ENCODE measurements at places on chromosomes 7 and 10. TPM values are rescaled to one million over a fixed set of nuclear protein-coding genes. Genes with fewer than 3 reads are reported as not detected.

Gene NKX2-3
- not detected for total RNA-seq

Gene ZPBP
- total RNA-seq = not detected

Gene SKIDA1
- 3.1 TPM for total RNA-seq

Gene GDF2
- not detected for total RNA-seq

Gene SYT15
- 17.1 TPM for total RNA-seq

Gene ZCCHC24
- 150 TPM for total RNA-seq

DNA sequence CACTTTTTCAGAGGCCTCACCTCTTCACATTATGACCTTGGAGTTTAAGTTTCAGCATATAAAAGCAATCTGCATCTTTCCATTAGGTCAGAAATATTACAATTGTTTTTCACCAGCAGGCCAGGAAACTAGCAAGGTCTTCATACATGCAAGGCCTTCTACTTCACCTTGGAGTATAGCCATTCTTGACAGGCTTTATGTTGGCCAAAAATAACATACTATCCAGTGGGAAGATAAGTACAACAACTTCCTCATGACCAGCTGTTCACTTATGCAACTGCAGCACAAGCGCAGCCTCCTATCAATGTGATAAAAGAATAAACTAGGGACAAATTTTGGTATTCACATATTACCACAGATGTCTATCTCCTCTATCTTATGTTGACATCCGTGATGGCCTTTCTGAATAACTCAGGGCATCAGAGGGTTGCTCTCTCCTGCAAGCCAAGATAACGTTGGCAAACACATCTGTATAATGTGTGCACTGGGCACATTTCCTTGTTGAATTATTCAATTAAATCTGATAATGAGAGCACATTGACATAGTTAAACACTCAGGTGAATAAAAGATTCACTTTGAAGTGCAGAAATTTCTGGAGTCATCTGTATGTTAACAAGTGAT is 239.8 kb downstream of the FZD1 start:
- no peak for DNase-seq

GRCh38 chr10:61081301-61081700 is 137.3 kb upstream of the RHOBTB1 start:
- no peak for DNase-seq

GRCh38 chr7:33872870-33873269 is 32.5 kb upstream of the BMPER start:
- no peak for DNase-seq

- no peak for DNase-seq
These were observed 36.2 kb downstream of the NOLC1 start for GRCh38 chr10:102188298-102188940.

- DNase-seq = no peak
These were observed 51.8 kb downstream of the HIPK2 start for GRCh38 chr7:139725858-139726484.

DNA sequence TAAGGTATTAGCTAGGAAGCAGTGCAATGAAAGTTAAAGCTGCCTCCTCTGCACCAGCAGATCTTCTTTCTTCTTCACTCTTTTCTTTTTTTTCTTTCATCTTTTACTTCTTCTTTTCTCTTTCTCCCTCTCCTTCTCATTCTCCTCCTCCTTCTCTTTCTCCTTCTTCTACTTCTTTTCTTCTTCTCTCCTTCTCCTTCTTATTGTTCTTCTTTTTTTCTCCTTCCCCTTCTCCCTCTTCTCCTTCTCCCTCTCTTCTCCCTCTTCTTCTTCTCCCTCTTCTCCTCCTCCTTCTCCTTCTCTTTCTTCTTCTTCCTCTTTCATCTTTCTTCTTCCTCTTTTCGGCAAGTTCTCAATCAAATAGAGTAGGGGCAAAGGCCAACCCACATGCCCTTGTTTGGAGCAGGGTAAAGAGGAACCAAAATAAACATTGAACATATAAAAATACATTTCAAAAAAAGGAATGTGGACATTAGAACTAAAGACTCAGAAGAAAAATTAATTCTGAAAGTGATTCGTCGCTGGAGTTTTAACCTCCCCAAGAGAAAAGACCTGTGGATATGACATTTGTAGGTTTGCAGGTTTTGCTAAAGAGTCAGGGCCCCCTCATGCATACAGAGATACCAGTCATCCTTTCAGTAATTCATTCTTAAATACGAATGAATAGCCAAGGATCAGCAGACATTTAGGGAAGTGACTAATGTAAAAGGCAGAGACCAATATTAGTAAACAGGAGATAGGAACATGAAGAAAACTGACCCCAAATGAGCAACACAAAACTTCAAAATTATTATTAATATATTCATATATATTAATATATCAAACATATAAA is 93.0 kb upstream of the RSU1 start:
- no peak for DNase-seq

DNA sequence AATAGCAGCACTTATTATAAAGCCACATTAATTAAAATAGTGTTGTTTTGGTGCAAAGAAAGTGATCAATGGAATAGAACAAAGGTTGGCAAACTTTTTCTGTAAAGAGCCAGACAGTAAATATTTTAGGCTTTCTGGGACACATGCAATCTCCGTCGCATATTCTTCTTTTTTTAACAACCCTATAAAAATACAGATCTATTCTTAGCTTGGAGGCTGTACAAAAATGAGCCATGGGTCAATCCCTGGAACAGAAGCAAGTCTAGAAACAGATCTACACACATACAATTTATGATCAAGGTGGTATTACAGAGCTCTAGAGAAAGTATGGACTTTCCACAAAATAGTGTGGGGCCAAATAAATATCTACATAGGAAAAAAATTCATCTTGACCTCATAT is 71.8 kb downstream of the ARHGAP21 start:
- no peak for DNase-seq

DNA sequence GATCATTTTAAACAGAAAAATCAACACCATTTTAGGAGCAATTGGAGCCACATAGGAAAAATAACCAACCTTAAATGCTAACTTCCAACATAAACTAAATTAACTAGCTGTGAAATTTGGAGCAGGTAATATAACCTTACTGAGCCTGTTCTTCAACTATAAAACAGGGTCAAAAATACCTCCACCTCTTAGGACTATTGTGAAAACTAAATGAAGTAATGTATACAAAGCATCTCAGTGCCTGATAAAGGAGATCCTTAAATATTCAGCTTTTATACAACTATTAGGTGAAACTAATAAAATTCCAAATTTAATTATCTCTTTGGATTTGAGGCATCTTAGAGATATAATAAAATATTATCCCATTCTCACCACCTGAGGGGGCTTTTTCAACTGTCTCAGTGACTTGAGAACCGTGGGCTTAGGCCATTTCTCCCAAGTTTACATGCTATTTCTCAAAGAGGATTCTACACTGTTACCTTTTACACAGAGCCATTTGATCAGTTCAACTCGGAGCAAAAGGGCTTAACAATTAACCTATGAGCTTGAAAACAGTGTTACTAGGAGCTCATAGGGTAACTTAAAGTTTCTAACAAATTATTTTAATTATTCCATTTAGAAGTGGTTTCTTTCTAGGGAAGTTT is 165.0 kb upstream of the ASAH2 start:
- DNase-seq = no peak

GRCh38 chr10:73379064-73379748 is 20.5 kb upstream of the CFAP70 start:
- DNase-seq = no peak

DNA sequence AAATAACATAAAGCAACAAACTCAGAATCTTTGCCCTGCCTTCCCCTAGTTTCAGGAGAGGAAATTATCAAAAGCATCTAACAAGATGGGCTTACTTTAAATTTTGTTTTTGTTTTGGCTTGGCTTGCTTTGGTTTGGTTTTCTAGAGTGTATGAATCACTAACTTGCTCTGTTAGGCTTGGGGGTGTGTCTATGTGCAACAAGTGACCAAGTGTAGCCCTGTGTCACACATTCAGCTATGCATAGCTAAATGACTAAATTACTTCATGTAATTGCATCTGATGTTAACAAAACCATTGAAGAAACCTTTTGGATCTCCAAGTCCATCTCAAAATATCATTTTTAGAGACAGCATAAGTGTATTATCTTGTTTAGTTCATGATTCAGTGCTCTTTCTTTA is 251.0 kb downstream of the TFEC start:
- no peak for DNase-seq

DNA sequence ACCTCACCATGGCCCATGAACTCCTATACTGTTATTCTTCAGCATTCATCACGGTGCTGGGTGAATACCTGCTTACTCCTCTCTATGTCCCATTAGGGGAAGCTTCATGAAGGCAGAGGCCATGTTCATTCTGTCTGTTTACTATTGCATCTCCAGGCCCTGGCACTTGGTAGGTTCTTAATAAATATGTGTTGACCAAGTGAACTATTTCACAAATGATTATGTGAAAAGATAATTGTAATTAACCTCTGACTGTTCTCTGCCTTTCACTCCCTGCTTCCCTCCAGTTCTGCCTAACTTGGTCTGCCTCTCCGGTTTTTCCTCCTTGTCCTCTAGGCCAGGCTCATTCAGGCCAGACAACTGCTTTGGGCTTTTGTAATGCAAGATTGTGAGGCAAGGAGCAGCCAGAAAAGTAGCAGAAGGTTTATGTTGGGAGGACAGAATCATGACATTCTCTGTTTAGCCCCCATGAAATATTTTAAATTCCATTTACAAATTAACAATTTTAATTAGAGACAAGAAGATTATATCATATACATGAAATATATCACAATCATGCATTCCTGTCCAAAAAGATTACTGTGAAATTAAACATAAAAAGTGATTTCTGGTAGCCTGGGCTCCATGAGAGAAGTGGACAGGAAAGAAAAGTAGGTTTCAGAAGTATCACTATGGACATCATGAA is 42.1 kb upstream of the PLXNA4 start:
- DNase-seq = no peak

DNA sequence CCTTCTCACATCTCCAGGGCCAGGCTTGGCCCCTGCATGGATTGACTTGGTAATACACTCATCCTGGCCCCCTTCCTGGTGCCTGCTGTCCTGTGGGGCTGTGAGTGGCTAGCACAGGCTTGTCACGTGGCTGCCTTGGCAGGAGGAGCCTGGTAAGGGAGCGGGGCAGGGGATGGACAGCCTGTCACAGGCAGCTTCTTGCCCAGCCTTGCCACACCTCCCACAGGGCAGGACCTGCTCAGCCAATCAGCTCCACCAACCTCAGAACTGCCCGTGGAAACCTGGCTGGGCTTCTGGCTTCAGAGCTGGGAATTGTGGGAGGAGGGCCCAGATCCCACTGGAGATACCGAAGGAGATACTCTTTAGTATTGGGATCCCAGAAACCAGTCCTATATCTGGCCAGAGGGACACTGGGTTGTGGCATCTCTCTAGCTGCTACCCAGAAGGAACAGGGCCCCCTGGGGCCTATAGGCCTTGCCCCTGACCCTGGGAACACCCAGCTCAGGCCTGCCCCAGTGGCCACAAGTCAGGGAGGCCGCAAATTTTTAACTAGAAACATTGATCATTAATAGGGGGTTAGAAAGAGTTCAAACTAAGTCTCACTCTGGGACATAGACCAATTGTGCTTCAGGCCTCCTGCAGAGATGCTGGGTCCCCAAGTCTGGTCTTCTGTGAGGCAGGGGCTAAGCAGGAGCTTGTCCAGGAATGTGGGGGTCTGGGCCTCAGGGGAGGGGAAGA is at the start of gene HOGA1:
Gene HOGA1, plus strand, starts transcription at position 330 of the 738 bp plus-strand sequence. Its CDS starts 315 bp downstream, at position 645.
- peak; percentile 73 for DNase-seq

DNA sequence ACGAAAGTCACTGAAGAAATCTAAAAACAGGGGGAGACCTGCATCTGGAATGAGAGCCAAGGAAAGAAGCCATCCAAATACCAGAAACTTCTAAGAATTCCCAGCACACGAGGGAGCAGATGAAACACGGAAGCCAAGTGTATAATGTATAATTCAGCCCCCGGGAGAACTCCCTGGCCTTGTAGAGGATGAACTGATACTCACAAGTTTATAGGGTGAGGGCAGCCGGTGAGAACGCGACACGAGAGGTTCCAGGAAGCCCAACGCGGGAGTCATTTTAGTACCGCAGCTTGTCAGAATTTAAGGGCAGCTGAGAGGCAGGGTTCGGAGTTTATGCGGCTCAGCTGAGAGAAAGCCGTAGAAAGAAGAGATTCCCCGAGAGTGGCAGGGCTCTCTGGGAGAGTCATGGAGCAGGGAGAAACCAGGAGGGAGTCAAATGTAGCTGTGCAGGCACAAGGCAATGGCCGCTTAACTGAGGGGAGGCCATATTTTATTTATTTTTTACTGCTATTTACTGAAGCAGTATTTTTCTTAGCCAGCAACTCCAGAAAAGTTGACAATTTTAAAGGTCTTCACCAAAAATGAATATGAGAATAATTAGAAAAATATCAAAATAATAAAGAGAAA is 164.0 kb downstream of the NPSR1 start:
- no peak for DNase-seq

DNA sequence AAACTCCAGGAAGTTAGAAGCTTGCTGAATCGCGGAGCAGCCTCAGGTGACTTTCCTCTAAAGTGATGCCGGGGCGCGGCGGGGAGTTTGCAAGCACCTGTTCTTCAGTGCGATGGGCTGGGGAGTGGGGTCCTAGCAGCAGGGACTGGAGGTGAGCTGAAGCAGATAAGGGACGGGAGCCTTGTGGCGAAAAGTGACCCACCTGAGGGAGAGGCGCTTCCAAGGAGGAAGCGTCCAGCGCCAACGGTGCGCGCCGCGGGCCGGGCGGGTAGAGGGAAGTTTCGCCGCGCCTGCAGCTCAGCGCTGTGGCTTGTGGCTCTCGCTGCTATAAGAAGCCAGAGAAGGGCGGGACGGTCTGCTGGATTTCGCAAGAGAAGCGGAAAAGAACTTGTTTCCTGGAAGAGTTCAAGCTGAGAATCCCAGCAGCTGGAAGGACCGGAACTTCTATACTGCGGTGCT is at the start of gene STEAP4:
Gene STEAP4, minus strand, starts transcription at position 305 of the 459 bp plus-strand sequence. CDS start 22,625 bp downstream, outside the sequence.
- DNase-seq = peak; percentile 87

GRCh38 chr10:104117839-104118323 is 4.1 kb upstream of the SFR1 start:
- no peak for DNase-seq

- no peak for DNase-seq
These were observed 140.1 kb downstream of the ZFAND4 start for GRCh38 chr10:45532480-45532879.

GRCh38 chr10:1364151-1364910 is 308.1 kb downstream of the WDR37 start:
- DNase-seq = no peak
